ENCODE measurements at places on chromosomes 13 and 19.

DNA sequence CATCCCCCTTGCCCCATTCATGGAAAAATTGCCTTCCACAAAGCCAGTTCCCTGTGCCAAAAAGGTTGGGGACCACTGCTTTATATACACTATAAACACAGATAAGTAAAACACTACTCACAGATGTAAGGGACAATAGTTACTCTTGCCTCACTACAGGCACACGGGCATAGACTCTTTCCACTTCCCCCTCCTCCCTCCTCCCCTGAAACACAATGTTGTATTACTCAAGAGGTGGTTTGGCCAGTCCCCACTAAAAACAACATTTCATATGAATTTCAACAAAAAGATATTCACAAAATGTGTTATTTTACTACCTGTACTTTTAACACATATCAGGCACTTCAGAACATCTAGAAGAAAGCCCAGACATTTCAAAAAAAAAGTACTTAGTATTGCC is 45.1 kb downstream of the EPSTI1 start:
- DNase-seq: no peak

GRCh38 chr19:41569481-41570150 is 6.3 kb upstream of the CEACAM21 start:
- no peak for DNase-seq

DNA sequence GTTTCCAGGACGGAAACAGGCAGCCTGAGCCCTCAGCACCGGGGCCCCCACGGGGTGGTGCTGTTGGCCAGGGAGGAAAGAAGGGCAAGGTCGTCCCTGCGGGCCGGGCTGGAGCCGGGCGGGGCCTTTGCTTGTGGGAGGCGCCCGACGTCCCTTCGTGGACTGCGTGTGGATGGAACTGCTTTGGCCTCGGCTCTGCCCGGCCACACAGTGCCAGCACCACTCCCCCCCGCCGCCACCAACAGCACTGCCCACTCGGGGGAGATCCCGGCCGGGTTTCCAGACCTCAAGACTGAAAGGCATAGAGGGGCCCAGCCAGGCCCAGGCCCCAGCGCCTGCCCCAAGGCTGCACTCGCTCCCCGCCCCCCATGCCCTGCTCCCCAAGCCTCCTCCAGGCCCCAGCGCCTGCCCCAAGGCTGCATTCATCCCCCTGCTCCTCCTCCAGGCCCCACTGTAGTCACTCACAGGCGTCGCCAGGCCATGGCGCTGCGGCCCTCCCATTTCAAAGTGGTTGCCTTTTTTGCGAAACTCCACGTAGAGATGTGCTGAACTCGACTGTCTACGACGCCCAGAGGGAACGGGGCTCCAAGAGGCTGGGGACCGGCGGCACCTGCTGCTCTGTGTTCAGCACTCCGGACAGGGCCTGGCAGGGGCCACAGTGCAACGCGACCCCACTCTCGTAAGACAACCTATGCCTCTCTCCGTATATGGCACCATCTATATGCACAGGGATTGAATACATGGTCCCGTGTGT is 22.5 kb downstream of the C13orf46 start:
- DNase-seq: no peak

DNA sequence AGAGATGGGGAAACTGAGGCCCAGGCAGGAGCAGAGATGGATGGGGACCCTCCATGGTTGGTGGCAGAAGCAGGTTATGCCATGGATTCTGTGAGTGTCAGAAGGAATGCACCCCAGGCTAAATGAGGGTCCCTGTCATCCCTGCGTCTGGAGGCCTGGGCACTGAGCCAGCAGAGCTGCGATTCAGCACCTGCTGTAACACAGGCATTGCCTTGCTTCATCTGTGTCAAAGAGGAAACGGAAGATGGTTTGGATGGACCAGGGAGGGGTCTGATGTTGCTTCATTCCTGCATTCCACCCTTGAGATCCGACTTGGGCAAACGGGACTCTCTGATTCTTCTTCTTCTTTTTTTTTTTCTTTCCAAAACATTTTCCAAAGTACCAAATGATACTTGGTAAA is 1.2 kb downstream of the C5AR1 start:
- DNase-seq: no peak

DNA sequence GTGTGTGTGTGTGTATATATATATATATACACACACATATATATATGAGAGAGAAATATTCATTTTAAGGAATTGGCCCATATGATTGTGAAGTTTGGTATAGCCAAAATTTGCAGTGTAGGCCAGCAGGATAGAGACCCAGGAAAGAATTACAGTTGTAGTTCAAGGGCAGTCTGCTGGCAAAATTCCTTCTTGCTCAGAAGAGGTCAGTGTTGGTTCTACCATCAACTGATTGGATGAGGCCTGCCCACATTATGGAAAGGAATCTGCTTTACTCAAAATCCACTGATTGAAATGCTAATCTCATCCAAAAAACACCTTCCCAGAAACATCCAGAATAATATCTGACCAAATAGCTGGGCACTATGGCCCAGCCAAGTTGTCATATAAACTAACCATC is 24.0 kb downstream of the RNF6 start:
- no peak for DNase-seq

DNA sequence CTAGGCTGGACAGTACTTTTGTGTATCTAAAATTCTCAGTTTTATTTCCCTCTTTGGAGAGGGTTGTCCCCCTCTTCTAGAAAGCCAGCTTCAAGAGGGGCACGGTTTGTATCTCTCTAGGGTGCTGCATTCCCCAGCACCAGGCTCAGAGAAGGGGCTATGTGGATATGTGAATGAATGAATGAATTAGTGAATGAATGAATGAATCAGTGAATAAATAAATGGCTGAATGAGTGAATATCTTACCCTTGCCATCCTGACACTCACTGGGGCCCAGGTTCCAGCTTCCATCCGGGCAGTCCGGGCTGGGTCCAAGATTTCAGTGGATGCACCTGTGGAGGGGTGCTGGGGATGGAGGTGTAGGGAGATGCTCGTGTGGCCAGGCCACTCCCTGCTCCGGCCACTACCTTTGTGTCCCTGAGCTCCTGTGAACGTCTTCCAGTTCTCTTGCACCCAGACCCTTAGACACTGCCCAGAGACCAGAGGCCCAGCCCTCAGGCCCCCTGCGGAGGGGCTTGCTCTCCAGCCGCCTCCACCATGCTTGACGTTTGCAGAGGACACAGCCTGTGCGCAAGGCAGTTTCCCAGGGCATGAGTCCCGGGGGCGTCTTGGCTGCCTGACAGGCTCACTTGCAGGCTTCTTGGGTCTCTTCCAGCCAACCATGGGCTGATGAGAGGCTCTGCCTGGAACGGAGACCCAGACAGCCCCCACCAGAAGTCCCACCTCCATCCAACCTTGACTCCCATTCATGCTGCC is 2.8 kb upstream of the KCNN1 start:
- DNase-seq: no peak

GRCh38 chr19:49781394-49781793 is 14.6 kb downstream of the AP2A1 start:
- DNase-seq: no peak

DNA sequence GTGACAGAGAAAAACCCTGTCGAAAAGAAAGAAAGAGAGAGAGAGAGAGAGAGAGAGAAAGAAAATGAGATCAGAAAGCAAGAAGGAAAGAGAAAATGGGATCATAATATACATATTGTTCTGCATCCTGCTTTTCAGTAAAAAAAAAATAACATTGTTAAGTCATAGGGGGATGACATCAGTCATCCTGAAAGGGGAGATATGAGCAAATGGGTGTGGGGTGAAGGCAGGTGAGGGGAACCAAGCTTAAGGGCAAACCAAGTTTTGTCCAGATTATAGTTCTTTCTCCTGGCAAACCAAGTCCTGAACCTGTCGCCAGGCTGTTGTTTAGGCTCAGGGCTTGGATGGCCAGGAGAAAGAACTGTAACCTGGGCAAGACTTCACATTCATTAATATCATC is 92.6 kb upstream of the TMTC4 start:
- no peak for DNase-seq

GRCh38 chr13:110960204-110960603 is 45.3 kb upstream of the ANKRD10 start:
- no peak for DNase-seq

- no peak for DNase-seq
These were observed 1.3 kb downstream of the NAT14 start for GRCh38 chr19:55486043-55486970.

DNA sequence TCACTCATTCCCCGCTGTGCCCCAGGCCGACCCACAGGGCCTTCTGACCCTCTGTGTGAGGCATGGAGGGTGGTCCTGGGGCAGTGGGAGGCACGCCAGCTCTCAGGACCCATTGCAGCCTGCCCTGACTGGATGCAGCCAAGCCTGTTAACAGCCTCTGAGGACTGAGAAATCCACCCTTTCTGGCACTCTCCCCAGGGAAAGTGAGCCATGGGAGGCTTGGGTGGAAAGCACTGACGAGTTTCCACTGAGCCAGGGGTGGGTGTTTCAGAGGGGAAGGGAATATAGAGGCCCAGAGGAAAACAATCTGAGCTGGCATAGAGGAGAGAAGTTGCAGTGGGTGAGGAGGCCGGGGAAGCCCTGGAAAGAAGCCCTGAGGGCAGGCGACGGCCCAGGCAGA is 30.6 kb upstream of the SLC7A10 start:
- no peak for DNase-seq

- no peak for DNase-seq
These were observed 1181.2 kb downstream of the PCDH9 start for GRCh38 chr13:66048888-66049287.

- DNase-seq: no peak
These were observed 459 bp downstream of the PCDH20 start for GRCh38 chr13:61415058-61415721.

GRCh38 chr19:15022752-15023151 is 26.5 kb upstream of the CASP14 start:
- DNase-seq: no peak

DNA sequence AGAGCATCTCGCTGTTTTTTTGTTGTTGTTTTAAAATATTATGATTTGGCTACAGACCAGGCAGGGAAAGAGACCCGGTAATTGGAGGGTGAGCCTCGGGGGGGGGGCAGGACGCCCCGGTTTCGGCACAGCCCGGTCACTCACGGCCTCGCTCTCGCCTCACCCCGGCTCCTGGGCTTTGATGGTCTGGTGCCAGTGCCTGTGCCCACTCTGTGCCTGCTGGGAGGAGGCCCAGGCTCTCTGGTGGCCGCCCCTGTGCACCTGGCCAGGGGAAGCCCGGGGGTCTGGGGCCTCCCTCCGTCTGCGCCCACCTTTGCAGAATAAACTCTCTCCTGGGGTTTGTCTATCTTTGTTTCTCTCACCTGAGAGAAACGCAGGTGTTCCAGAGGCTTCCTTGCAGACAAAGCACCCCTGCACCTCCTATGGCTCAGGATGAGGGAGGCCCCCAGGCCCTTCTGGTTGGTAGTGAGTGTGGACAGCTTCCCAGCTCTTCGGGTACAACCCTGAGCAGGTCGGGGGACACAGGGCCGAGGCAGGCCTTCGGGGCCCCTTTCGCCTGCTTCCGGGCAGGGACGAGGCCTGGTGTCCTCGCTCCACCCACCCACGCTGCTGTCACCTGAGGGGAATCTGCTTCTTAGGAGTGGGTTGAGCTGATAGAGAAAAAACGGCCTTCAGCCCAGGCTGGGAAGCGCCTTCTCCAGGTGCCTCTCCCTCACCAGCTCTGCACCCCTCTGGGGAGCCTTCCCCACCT is 183.3 kb downstream of the KDM4B start:
- no peak for DNase-seq

- DNase-seq: no peak
These were observed 157.5 kb downstream of the RGCC start for GRCh38 chr13:41614671-41615527.

DNA sequence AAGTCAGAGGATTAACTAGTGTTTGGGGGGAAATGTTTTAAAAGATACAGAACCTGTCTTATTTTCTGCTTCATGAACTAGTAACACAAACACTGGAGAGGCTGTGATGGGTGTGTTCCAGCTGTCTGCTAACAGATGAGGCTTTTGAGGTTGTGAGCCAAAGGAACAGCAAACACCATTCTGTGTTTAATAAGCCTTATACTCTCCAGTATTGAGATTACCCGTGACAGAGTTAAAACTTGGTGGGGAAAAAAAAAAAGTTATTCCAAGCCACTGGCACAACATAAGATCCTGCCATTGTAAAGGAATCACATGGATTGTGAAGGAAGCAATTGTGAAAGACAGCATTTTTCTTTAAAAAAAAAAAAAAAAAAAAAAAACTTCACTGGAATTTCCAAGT is 48.4 kb downstream of the KCTD12 start:
- DNase-seq: no peak

DNA sequence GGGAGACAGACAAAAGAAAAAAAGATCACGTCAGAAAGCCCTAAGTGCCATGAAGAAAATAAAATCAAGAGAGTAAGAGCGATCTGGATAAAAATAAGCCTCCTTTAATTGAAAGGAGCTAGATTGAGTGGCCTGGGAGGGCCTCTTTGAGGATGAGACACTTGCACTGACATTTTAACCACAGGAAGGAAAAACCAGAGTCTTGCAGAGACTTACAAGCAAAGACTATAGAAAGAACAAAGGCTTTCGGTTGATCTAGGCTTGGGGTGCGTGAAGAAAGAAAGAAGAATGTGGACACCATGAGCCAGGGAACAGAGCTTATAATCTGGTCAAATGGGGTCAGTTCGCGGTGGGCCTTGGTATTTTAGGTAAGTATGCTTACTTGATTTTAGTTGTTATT is 342.7 kb downstream of the COG6 start:
- peak; percentile 12 for DNase-seq

DNA sequence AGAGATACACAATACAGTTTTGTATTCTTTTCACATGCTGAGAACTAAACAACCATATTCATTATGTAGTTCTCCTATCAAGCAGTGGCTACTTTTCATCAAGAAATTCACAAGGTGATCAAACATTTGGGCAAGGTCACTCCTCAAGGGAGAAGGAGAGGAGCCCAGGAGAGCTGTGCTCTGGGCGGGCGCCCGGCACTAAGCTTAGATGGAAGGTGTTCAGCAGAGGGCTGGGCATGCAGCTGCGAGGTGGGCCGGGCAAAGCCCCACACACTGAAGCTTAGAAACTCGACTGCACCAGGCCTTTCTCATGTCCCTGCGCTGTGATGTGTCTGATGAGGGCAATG is 30.4 kb upstream of the SPACA7 start:
- DNase-seq: no peak

DNA sequence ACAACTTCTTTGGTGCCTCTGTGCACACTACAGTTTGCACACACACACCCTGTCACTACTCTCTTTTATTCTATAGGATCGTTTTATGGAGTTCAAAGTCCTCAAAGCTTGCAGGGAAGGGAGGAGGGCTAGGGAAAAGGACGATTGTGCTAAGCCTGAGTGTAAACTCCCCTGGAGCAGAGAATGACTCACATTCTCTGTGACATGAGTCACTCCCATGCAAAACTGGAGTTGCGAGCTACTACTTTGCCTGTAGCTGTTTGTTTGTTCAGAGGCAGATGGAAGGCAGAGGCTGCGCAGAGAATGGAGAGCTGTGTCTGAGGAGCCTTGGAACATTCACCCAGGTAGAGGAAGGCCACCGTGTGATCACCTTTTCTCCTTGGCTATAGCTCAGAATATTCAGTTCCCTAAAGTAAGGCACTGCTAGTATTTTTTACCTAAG is 80.5 kb upstream of the MBNL2 start:
- no peak for DNase-seq

- DNase-seq: no peak
These were observed 151.5 kb downstream of the ZNF737 start for GRCh38 chr19:20414120-20414519.

All from stimulated activated CD4-positive, alpha-beta T cell treated with anti-CD3 and anti-CD28 coated beads, Interleukin-15, amount 100 ng/mL, for 48 hours (primary cell).